ENCODE measurements at places on chromosomes 16 and 17.

DNA sequence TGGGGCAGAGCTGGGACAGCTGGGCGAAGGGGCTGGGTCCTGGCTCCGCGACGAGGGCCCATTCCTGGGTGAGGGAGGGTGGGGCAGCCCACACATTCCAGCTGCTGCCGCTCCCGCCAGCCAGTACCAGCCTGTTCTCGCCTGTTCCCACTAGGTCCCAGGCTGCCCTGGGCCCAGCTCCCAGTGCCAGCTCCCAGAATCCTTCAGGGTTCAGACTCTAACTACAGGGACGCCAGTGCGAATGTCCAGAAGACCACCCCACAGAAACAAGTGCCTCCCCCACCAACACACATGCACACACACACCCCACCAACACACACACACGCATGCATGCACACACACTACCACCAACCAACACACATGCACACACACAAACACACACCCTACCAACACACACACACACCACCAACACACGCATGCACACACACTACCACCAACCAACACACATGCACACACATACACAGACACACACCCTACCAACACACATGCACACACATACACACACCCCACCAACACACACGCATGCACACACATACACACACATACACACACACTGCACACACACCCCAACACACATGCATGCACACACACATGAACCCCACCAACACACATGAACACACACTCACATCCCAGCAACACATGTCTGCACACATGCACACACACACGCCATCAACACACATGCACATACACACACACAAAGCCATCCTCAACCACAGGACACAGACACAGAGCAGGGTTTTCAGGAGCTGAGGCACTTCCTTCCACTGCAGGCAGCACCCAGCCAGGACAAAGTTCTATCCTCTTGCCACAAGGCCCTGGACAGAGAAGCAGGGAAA lies 27.5 kb upstream of the KRT17 start:
- DNase-seq = no peak

DNA sequence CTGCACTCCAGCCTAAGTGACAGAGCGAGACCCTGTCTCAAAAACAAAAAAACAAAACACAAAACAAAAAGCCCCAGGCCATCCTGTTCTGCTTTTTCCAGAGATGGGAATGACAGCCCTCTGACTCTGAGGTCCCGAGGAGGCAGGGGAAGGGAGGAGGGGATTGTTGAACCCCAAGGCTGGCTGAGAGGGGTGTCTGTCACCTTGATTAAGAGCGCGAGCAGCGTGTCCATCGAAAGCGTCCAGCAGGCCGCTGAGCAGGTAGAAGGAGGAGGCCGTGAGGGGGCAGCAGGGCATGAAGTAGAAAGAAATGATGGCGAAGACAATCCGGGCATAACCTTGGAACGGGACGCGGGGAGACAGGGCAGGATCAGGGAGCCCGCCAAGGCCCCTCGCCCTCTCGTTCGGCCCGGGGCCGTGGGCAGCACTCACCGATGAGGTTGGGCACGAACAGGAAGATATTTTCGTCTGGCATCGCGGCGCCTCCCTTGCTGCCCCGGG lies 593 bp downstream of the CDIPT start:
- DNase-seq = no peak

GRCh38 chr16:990516-991291 lies 9.1 kb downstream of the SOX8 start:
- DNase-seq = no peak

DNA sequence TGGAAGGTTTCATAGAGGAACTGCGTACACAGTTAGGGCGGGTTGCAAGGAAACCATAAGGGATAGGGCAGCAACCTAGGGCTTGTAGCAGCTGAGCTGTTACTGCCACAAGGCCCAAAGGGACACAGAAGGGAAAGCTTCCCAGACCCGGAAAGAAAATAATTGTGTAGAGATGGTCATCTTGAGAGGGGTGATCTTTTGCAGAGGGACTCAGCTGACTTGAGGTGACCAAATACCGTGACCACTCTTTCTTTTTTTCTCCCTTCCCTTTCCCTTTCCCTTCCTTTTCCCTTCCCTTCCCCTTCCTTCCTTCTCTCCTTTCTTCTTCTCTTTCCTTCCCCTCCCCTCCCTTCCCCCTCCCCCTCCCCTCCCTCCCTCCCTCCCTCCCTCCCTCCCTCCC lies 8.5 kb upstream of the CREBBP start:
- DNase-seq = no peak

GRCh38 chr17:38617074-38617860 lies 11.5 kb upstream of the SRCIN1 start:
- DNase-seq = no peak

GRCh38 chr17:49676276-49676868 lies 1.5 kb downstream of the SPOP start:
- DNase-seq = no peak

GRCh38 chr17:55757659-55758058 lies 6.8 kb downstream of the PCTP start:
- DNase-seq = no peak

DNA sequence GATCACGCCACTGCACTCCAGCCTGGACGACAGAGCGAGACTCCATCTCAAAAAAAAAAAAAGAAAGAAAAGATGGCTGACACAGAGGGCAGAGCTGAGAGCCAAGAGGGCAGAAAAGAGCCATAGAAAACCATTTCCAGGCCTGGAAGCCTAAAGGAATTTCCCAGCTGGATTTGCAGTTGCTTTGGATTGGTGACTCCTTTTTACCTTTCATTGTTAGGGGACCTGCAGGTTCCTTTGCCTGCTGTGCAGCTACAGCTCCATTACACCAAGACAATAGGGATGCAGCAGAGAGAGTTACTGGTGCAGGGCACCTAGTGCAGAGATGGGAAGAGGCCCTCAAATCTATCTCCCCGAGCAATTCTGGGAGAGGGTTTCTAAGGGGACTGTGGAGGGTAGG lies 18.4 kb downstream of the ZNF668 start:
- no peak for DNase-seq

GRCh38 chr16:27925612-27926011 lies 137.9 kb downstream of the GSG1L start:
- no peak for DNase-seq

- no peak for DNase-seq
These were observed 259.9 kb upstream of the RPL38 start for GRCh38 chr17:73943416-73944110.

DNA sequence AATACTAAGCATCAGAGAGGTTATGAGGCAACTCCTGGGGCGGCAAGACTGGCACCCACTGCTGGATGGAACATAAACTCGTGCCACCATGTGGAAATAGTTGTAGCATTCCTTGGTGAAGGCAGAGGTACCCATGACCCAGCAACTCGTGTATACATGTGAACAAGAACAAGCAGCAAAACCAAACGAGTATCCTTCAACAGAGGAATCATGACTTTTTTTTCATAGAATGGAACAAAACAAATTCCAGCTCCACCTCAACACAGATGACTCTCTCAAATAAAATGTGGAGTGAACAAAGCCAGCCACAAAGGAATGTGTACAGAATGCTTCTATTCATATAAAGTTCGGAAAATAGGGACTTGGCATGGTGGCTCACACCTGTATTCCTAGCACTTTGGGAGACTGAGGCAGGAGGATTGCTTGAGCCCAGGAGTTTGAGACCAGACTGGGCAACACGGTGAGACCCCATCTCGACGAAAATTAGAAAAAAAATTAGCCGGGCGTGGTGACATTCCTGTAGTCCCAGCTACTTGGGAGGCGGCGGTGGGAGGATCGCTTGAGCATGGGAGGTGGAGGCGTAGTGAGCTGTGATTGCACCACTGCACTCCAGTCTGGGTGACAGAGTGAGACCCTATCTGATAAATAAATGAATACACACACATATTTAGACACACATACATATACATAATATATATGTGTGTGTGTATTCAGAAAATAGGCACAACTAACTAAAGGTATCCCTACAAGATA lies 35.3 kb downstream of the B9D1 start:
- no peak for DNase-seq

DNA sequence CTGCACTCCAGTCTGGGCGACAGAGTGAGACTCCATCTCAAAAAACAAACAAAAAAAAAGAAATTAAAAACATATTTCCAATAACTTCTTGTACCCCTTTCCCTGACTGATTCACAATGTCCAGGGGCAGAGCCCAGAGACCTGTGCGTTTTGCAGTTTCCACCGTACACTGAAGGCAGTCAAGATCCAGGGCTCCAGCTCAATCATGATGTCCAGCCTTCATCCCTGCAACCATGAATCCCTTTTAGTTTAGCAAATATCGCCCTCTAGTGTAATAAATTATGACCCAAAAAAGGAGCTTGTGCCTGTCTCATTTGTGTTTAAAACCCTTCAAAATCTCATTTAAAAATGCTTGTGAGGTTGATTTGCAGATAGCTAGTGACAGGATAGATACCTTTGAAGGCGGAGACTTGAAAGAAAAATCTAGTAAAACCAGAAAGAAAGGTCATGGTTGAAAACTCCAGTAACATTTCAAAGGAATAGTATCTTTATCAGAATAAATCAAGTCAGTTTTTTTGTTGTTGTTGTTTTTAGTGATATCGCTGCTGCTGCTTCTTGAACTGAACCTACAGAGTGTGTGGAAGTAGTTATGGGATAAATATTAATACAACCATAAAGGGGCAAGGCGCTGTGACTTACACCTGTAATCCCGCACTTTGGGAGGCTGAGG lies 3.7 kb upstream of the ERN1 start:
- no peak for DNase-seq

GRCh38 chr17:52923658-52924057 lies 765.1 kb upstream of the CA10 start:
- no peak for DNase-seq

GRCh38 chr16:77682586-77682985 lies 39.7 kb upstream of the NUDT7 start:
- no peak for DNase-seq

DNA sequence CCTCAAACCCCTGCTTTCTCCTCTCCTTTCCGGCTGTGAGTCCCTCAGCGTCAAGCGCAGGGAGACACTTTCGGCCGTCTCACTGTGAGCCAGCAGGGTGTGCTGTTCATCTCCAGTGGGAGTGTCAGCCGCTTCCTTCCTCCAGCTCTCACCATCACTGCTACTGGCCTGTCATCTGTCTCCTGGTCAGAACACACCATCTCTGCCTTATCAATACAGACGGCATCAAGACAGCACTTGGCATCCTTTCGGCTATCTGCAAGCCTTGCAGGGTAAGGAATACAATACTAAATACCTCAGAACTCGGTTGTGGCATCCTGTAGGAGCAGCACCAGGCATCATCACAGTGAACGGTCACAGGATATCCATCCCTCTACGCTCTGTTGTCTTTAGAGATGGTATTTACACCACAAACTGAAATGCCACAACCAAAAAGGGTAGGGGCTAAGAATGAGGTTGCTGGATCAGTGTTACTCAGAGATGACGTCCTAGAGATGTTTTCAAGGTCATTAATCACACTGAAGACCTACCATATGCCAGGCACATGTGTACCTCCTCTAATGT lies 20.7 kb upstream of the CMTM4 start:
- no peak for DNase-seq

DNA sequence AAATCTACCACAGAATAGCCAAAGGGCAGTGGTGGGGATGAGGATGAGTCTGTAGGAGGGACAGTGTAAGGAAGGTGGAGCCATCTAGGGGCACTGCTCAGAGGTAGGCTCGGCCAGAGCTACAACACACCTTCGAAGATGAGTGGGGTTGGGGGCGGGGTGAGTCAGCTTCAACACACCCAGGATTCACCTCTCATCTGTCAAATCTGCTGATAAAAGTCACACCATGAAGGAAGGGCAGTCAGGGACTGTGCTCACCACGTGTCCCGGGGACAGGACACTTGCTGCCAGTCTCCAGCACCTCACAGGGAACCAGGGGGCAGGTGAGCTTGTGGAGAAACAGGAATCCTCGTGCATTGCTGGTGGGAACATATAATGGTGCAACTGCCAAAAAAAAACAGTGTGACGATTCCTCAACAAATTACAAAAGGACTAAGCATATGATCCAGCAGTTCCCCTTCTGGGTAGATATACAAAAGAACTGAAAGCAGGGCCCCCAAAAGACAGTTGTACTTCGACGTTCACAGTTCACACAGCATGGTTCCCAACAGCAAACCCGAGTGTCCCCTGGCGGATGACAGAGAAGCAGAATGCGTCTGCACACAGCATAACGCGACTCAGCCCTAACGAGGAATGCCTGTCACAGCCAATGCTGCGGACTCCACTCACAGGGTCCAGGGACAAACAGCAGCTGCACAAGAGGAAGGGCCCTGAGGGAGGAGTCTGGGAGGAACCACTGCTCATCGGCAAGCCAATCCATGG lies 133.1 kb downstream of the ANKRD11 start:
- no peak for DNase-seq

DNA sequence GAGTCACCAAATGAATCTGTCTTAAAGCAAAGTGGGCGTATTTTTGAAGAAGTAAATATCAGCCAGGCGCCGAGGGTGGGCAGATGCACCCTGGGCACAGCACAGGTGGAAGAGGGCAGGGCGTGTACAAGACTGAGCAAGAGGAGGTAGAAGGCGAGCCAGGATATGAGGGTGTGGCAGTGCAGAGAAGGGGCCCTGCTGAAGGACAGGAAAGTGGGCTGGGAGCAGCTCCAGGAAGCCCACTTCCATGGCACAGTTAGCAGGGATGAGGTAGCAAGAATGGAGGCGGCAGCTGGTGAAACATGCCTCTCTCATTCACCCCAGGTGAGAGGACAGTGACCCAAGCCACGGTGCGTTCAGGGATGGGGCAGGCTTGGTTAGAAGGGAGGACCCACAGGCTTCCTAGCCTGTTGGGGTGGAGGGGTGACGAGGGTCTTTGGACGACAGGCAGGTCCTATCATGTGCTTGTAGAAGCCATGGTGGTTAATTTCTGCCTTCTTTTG lies 149.3 kb downstream of the CLEC16A start:
- no peak for DNase-seq

- DNase-seq = no peak
These were observed 829 bp downstream of the DHRS7B start for GRCh38 chr17:21127509-21128077.

DNA sequence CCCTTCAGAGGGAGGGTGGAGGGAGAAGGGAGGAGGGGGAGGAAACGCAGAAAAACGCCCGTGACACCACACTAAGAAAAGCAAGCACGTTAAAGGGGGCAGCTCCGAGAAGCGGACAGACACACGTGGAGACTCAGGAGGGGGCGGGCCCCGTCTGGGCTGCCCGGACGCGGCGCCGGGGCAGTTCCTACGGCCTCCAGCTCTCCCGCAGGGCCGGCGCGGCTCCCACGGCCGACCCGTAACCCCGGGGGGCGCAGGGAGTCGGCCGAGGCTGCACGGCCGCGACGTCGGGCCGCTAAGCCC lies 362 bp downstream of the KLHDC4 start:
- DNase-seq = no peak

GRCh38 chr16:86956437-86956836 lies 360.8 kb downstream of the C16orf95 start:
- DNase-seq = no peak

DNA sequence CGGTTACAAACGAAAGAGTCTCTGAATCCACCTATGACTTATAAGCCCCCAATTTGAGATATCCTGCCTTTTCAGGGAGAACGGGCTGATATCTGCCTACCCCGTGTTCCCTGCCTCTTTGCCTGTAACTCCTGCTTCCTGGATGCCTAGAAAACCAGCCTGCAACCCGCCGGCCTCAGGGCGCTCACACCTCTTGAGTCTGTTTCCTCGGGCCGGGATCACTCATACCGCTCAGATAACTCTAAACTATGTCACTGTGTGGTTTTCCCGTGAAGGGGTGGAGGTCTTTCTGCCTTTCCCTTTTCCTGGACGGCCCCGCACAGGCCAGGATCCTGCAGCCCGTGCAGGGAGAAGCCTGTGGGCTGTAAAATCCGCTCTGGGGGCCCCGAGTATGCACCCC lies 10.4 kb downstream of the RPUSD1 start:
- DNase-seq = no peak

GRCh38 chr16:89052191-89052889 lies 41.3 kb upstream of the ACSF3 start:
- DNase-seq = no peak
